ENCODE measurements at places on chromosomes 4 and X.

DNA sequence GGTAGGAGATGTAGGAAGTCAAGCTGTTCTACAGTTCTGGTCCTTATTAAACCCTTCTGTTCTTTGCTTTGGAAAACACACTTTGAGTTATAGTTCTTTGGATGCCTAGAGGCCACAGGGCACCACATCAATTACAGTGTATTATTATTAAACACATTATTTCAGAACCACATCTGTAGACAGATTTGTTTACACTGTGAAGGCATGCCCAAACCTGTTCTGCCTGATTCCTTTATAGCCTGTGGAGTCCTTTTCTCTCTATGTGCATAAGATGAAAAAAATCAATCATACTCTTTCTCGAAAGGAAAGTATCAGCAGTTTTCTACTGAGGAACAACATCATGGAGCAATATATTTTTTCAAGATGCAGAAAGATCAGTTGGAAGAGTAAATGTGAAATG is 371.3 kb upstream of the INTU start:
- no peak for DNase-seq

- DNase-seq = no peak
These were observed 111.7 kb upstream of the RPS6KA3 start for GRCh38 chrX:20378233-20378920.

DNA sequence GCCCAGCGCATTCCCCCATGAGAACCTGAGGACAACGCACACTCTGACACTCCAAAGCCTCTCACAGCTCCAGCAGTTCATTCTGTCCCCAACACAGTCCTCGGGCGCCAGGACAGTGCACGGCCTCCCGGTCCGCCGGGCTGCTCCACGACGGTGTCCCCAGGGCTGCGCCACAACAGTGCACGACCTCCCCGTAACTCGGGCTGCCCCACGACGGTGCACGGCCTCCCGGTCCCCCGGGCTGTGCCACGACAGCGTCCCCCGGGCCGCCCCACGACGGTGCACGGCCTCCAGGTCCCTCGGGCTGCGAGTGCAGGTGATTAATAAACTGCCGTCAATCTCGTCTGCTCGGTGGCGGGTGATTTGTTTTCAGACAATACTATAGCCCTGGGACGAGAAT is 585.1 kb upstream of the FRG1 start:
- DNase-seq = no peak

DNA sequence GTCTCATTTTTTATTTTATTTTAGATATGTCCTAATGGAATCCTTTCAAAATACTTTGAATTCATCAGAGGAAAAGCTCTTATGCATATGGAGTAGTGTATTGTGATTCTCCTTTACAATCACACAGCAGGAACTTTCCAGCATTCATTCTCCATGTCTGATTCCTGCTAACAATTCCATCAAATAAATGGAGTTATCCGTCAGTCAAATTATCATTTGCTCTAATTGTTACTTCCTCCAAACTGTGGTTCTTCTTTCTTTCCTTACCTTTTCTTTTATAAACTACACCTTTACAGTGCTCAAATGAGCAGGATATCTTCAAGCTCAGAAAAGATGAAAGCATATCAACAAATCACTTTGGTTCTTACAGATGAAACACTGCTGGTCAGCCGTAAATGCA is 80.4 kb downstream of the EPHA5 start:
- DNase-seq = no peak

GRCh38 chrX:48480583-48480982 is 4.6 kb downstream of the FTSJ1 start:
- no peak for DNase-seq

DNA sequence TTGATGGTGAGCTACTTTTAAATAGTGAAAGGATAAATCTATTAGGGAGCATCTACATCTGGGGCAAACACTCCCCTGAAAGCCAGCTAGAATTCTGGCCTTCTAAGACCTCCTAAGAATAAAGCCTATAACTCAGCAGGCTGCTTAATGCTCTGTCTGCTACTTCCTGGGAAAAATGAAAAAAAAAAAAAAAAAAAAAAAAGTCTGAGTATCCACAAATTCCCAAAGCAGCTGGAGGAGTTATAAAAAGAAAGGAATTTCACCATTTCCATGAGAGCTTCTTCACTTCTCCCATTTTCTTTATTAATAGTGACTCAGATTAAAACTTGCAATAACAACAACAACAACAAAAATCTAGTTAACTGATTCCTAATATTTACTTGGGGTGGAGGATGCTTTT is 511.2 kb downstream of the INPP4B start:
- no peak for DNase-seq

GRCh38 chrX:26670521-26670920 is 454.6 kb downstream of the MAGEB5 start:
- no peak for DNase-seq

GRCh38 chr4:139532947-139533346 is 23.1 kb downstream of the SETD7 start:
- DNase-seq = no peak

GRCh38 chrX:40966213-40966820 is 118.9 kb upstream of the USP9X start:
- DNase-seq = no peak

- no peak for DNase-seq
These were observed 69.2 kb downstream of the NOCT start for GRCh38 chr4:139084804-139085093.

GRCh38 chrX:21153503-21153902 is 220.7 kb upstream of the CNKSR2 start:
- DNase-seq = no peak

DNA sequence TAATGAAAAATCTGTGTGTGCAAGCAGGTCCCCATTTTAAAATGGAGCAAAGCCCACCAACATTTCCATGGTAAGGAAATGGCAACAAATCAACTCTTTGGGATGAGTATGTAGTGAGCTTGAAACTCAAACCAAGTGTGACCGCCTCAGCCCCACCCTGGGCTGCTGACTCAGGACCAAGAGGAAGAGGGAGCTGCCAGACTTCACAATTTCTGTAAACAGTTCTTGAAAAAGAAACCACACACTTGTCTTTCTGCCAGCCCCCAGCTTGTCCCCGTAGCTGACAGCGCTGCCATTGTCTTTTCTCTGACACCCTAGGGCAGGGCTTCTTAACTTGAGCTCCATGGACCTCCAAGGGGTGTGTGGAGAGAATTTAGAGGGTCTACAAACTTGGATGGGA is 10.3 kb downstream of the RTL5 start:
- peak; percentile 18 for DNase-seq

GRCh38 chr4:108979759-108980158 is 216.9 kb upstream of the ETNPPL start:
- DNase-seq = no peak

GRCh38 chr4:111923786-111924185 is 221.5 kb upstream of the FAM241A start:
- no peak for DNase-seq

DNA sequence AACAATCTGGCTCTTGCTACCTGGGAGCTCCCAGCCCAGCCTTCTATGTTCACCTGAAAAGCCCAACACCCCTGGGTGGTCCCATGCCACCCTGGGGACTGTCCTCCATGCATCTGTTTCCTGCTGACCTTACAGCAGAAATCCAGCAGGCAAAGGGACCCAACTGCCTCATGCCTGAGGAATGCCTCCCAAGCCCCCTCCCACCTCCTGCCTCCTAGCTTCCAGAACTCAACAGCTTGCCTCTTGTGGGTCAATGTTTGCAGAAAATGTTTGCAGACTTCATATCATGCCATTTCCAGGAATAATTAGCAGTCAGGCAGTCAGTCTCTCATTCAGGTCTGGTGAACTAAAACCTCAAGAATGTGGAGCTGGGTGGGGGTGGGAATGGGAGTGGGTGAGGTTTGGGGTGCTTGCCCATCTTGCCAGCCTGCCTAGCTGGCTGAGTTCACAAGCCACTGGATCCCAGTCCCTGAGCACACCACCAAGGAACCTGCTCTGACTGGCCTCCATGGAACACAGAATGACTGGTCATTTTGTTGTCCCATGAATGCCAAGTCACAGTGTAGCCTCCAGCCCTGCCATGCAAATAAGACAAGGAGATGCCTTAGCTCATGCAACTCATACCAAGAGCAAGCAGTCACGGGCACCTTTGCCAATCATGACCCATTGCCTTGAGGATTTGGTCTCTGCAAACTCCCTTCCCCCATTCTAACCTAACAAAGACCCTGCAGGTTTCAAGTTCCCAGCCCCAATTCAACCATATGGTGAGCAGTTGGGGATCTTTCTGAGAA is 12.1 kb upstream of the PLAC1 start:
- DNase-seq = no peak

- no peak for DNase-seq
These were observed 24.8 kb upstream of the CYP2U1 start for GRCh38 chr4:107906458-107907100.

- DNase-seq = no peak
These were observed 129.4 kb downstream of the ANAPC10 start for GRCh38 chr4:144968606-144969005.

DNA sequence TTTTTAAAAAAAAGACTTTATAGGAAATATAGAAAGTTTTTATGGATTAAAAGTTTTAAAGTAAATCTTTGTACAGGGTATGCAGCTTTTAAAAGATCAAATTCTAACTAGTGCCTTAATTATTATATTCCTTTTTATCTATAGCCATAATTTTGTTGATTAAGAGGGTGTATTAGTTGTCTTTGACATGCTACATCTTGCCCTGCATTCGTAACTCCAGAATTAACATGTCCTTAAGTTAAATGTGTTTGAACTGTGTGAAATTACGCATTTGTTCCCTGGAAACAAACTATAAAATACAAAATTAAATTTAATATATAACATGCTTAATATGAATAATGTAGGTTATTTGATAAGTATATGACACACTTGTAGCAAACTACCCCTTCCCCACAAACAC is 66.3 kb downstream of the PTPN13 start:
- no peak for DNase-seq

GRCh38 chr4:128358231-128358912 is 70.8 kb upstream of the PGRMC2 start:
- DNase-seq = no peak

GRCh38 chrX:132568291-132568690 is 79.5 kb upstream of the MBNL3 start:
- no peak for DNase-seq

DNA sequence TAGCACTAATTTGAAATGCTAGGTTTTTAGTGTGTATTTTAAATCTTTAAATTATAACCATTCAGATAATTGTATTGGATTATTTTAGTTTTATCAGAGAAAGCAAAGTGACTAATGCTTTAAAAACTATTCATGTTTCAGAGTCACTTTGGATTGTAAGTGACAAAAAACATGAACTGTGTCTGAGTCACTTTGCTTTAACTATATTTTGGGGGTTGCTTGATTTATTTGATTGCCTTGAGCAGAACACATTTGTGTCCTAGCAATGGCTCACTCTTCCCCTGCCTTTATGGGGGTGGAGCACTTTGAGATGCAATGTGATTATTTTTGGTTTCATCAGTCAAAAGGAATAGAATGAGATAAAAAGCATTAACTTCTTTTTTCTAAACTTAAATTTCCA is 188.4 kb upstream of the ARX start:
- no peak for DNase-seq
